GM23248 (cell line): ENCODE measurements at places on chromosomes 16 and 17. TPM values are rescaled to one million over a fixed set of nuclear protein-coding genes. Genes with fewer than 3 reads are reported as not detected.

The PRSS22 gene
- total RNA-seq: not detected in 2 replicates

DNA sequence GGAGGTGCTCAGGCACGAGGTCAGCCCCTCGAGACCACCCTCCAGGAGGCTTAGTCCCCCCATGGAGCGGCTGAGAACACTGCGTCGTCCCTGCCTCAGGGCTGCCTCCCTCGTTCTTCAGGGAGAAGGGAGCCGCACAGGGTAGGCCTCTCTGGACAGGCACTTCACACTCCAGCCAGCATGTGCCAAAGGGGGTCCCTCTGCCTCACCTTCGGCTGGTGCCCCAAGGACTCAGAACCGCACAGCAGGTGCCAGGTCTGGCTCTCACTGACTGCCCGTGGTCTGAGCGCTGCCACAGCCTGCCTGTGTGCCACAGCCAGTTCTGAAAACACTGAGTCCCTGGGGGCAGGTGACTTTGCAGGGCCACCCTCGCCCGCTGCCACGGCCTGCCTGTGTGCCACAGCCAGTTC is 7.1 kb downstream of the P2RX5 start:
- DNase-seq: no peak
- no peak overlapping the region for H3K27ac ChIP-seq
- H3K36me3 ChIP-seq: no peaks in the 10 kb centered on the region
- H3K4me3 ChIP-seq: no peak overlapping the region

GRCh38 chr16:630249-630814 is 453 bp upstream of the WFIKKN1 start:
- no peaks in the 10 kb centered on the region for H3K36me3 ChIP-seq
- DNase-seq: peak; percentile 47
- H3K4me1 ChIP-seq: peaks cover 18% of the 10 kb centered on the region
- no peaks in the 10 kb centered on the region for H3K27me3 ChIP-seq
- no peak overlapping the region for H3K27ac ChIP-seq

The CD300LF gene
- total RNA-seq: not detected in 2 replicates

GRCh38 chr17:6548034-6548433 is 8.3 kb downstream of the PITPNM3 start:
- H3K27me3 ChIP-seq: no peaks in the 10 kb centered on the region
- peaks cover 7% of the 10 kb centered on the region; the same call in 1 of the 2 replicates for H3K4me1 ChIP-seq
- H3K27ac ChIP-seq: no peak overlapping the region
- no peak for DNase-seq
- no peaks in the 10 kb centered on the region for H3K36me3 ChIP-seq

DNA sequence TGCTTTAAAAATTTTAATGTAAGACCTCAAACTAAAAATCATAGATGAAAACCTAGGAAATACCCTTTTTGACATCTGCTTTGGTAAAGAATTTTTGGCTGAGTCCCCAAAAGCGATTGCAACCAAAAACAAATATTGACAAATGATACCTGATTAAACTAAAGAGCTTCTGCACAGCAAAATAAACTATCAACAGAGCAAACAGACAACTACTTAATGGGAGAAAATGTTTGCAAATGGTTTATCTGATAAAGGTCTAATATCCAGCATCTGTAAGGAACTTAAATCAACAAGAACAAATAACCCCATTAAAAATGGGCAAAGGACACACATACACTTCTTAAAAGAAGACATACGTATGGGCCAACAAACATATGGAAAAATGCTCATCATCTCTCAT is 242.5 kb downstream of the BCAS3 start:
- no peak overlapping the region for H3K4me3 ChIP-seq
- no peak overlapping the region for H3K27ac ChIP-seq
